Left ventricle myocardium superior (tissue), 1 donor: ENCODE measurements at places on chromosomes 7 and 10. TPM values are rescaled to one million over a fixed set of nuclear protein-coding genes. Genes with fewer than 3 reads are reported as not detected.

- DNase-seq: no peak
Observed at GRCh38 chr7:37359662-37360444, 88.8 kb downstream of the ELMO1 start.

DNA sequence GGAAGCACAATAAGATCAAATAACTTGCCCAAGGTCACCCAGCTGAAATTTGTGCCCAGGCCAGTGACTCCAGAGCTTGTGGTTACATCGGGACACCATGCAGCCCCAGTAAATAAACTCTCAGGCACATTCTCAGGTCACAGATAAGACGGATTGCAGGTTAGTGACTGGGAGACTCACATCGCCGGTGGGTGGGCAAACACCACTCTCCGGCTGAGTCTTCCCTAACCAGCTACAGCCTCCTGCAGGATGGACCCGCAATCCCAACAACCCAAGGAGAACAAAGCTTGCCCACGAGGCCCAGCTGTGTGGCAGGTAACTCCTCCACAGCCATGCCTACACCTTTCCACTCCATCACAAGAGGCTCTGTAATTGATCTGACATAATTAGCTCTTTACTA is 81.7 kb upstream of the EFCAB10 start:
- no peak for DNase-seq

DNA sequence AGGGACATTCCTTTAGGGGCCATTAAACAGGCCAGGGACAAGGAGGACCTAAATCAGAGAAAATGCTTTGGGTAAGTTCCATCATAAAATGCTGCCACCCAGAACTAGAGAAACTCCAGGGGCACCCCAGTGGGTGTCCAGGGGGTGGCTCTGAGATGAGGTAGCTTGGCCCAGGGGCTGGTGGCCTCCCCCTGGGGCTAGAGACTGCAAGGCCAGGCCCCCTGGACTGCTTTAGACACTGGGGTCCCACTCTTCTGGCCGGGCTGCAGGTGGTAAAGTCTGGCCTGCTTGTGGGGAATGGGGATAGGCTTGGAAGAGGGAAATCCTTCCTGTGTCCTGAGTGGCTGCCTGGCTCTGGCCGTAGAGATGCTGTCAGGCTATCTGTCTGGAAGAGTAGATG is 169.6 kb upstream of the PODXL start:
- DNase-seq: no peak

DNA sequence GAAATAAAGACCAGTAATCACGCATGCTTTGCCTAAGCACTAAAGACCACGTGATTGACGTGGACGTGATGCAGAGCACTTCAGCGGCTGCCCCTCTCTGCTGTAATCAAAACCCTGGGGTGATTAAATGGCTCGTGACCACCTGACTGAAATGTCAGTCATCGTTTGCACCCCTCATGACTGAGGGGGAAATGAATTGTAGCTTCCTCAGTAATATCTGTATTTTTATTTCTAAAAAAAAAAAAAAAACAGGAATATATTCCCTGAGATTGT is 148.1 kb upstream of the RSU1 start:
- no peak for DNase-seq

- no peak for DNase-seq
Observed at GRCh38 chr10:127940866-127941640, 34.1 kb downstream of the PTPRE start.

The SGMS1 gene
- total RNA-seq: 21.9 TPM

- DNase-seq: no peak
Observed at GRCh38 chr10:17847585-17848296, 38.6 kb downstream of the MRC1 start.
